Stimulated activated CD4-positive, alpha-beta T cell treated with anti-CD3 and anti-CD28 coated beads, Interleukin-1b, Interleukin-23, amount 100 ng/mL, for 4 hours (primary cell): ENCODE measurements at places on chromosomes 4 and X.
A peak's percentile ranks its signal among the peaks of the same experiment; 100 is the strongest.

- DNase-seq = peak; percentile 51
These were observed 69.3 kb downstream of the MGST2 start for GRCh38 chr4:139734875-139735380.

DNA sequence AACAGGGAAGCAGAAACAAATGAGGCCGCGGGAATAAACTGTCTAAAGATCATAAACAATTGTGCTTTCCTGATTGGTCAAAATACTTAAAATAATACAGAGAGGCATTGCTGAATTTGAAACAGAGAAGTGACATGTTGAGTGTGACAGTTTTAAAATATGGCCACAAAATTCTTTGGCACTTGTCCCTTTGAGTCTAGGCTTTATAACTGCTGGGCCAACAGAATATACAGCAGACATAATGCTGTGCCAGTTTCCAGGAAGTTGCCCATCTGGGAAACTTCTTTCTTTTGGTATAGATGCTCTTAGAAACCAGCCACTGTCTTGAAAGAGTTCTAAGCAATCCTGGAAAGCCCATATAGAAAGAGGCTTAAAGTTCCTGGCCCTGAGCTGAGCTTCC is 668.4 kb downstream of the CENPC start:
- no peak for DNase-seq

DNA sequence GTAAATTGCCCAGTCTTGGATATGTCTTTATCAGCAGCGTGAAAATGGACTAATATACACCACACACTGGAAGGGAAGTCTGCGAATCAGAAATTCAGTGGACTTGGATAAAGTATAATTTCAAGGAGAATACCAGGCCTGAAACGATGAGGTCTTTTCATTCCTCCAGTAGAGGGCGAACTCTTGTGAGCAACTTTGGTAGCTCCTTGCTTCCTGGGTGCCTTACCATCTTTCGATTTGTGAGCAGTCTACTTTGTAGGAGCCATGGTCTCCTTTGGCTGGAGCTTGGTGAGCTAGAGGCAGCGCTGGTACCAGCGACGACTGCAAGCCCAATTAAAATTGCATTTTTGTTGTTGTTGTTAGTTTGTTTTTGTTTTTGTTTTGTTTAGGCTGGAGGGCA is 791.9 kb downstream of the FAT4 start:
- no peak for DNase-seq

GRCh38 chr4:101140228-101140627 is 207.1 kb downstream of the PPP3CA start:
- DNase-seq = no peak

DNA sequence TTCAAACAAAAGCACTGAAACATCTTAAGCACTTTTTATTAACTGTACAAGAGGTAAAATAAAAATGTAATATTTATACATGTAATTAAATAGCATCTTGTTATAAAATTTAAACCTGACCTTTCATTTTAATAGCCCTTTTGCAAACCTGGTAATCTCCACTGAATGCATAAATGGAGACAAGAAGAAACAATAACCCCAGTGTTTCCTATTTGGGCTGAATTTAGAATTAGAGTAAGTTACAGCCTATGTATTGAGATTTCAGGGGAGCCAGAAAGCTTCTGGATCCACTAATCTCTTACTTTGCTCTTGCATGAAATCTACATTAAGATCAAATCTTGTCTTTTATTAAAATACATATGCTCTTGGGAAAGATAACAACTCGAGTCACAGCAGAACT is 261.8 kb downstream of the ADGRL3 start:
- DNase-seq = no peak

- no peak for DNase-seq
These were observed 39.2 kb downstream of the SGMS2 start for GRCh38 chr4:107863850-107864371.

- no peak for DNase-seq
These were observed 78.1 kb upstream of the BOD1L1 start for GRCh38 chr4:13705521-13706041.

DNA sequence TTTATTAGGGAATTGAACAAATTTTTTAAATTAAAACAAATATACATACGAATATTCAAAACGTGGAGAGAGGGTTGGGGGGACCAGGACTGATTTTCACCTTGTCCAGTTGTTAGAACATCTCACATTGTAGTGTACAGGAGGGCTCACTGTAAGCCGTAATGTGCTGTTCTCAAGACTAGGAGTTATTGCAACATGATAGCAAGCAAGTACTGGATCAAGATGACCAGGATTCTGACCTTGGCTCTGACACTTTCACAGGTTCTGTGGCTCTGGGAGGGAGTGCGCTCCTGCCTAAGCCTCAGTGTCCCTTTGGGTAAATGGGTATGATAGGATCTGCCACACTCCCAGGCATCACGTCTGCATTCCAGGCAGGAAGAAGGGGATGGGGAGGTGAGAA is 59.0 kb downstream of the SORCS2 start:
- DNase-seq = no peak

DNA sequence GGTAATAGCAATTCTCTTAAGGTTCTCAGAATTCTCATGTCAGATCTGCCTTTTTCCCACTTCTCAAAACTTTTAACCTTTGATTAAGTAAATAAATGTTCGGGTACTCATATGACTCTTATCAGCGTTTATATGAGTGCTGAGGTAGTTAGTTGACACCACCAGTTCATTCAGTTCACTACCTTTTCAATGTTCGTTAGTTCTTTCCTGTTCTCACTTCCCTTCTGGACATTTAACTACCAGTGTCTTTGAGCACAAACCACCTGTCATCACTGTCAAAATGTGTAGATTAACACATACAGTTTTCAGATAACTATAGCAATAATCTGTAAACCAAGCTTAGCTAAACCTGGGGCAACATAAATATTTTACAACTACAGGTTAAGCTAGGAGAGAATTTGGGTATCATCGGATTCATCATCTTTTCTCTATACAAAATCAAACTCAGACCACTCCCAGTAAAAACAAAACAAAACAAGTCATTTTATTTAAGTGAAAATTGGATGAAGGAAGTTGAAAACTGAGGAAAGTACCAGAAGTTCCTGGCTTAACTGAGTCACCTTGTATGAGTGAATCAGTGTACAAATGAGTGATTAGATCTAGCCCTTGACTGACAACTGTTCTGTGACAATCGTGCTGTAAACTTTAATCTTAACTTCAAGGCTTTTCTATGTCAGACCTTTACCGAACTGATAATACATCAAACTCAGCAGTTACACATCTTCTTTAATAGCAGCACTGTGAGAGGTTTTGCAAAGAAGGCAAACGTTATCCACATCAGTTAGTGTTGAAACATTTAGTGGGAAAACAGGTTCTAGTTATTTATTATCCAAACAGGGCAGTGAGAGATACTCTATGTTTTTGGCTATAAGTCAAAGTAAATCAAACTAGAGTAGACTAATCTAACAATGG is 41.9 kb downstream of the ARHGEF38 start:
- no peak for DNase-seq

- no peak for DNase-seq
These were observed 76.9 kb downstream of the PAQR3 start for GRCh38 chr4:78862314-78862737.

GRCh38 chr4:29423836-29424721 is 1296.1 kb upstream of the PCDH7 start:
- DNase-seq = no peak

DNA sequence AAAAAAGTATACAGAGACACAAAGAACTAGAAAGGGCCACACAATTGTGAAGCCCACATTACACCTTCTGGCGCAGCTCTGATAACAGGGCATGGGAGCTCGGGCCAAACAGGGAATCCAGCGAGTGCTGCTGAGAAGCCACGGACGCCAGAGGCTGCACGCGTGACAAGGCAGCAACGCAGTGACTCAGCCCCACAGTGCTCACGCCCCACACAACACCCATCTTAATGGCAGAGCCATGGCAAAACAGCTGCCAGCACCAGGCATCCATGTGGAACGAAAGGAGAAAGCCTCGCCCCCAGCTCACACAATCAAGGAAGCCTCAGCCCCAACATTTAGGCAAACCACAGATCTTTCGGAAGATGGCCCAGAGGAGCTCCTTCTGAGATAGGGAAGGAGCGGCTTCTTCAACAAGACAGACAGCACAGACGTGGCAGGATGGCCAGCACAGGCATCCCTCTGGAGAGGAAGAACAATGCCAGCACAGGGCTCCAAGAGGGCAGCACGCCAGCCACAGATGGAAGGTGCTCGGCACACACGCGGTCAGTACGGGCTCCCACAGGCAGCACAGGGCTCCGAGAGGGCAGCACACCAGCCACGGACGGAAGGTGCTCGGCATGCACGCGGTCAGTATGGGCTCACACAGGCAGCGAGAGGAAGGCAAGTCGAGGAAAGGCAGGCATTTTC is 33.1 kb downstream of the GAK start:
- no peak for DNase-seq

DNA sequence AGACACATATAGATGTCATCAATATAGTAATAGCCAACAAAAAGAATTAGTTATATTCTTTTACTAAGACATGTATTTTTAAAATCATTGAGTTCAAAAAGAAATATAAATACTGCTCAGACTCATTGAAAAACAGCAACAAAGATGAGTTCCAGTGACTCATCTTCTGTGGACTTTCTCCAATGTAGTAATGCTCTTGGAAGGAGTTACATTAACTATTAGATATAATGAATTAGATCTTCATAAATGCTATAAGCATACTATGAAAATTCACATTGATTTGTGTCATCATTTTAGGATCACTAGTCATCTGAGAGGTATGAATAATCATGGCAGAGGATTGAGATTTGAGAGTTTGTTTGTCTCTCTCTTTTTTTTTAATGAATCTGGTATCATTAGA is 547.8 kb upstream of the PCDH7 start:
- no peak for DNase-seq
